ENCODE measurements at places on chromosomes 2 and 18.

DNA sequence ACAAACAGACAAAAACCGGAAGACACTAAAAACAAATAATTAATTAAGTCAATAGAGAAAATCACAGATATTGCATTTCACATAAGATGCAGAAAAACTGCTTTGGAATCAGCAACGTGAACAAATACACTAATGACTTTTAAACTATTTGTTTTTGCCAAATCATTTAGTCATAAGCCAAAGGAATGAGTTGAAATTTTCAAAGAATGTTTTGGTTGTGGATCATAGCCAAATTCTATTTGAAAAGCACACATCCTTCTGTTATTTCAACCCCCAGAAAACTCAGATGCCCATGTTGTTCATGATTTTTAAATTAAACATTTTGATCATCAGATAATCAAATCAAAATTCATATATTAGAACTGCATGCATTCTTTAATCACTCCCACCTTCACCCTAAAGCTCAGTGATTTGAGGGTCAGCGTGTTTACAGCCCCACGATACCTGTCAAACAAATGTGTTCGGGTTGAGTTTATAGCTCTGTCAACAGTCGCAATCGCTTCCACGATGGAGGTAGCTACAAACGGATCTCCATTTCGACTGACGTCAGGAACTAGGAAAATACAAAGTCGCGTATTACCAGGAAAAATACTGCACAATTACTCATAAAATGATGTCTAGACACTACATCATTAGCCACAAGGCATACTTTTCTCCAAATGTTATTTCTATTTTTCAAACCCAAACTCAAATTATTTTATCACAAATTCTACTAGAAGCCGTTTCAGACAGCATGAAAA is 90.2 kb downstream of the PXDN start:
- no peak for DNase-seq

GRCh38 chr2:44740678-44741077 is 200.8 kb upstream of the SIX3 start:
- no peak for DNase-seq

GRCh38 chr2:114661971-114662939 is 219.8 kb downstream of the DPP10 start:
- DNase-seq: no peak

DNA sequence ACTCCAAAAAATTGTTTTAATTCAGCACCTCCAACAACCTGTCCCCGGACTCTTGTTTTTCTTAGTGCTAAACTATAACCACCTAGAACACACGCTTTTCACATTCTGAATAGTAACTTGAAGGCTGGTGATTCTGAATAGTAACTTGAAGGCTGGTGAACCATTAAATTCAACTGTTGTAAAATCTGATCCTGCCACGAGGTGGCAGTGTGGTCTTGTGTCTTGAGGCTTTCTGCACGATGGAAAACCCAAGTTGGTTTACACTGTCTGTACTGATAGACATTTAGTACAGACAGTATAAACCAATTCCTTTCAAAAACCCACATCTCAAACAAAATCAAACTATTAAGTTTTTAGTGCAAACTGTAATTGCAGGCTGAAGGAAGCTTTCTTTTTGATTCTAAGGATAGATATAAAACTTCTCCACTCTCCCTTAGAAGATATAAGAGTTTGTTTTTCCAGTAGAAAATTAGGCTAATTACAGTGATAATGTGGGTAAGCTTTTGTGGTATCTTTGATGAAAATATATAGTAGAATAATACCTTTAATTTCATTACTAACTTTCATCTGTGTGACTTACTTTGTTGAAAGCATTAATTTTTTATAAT is 57.6 kb downstream of the VAPA start:
- peak; percentile 52 for DNase-seq

GRCh38 chr2:58514252-58514651 is 273.1 kb upstream of the FANCL start:
- DNase-seq: no peak

DNA sequence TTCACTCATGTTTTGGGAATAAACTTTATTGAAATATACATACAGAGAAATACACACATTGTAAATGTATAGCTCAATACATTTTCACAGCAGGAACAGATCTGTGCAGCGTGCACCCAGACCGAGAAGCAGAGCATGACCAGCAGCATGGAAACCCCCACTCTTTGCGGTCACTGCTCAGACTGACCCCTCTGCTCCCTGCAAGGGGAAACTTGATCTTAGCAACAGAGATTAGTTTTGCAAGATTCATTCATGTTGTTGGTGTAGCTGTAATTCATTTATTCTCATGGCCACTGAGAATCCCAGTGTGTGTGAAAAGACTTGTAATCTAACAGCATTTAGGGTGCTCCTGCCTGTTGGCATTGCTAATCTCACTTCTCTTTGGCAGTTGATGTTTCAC is 35.2 kb downstream of the LPIN1 start:
- DNase-seq: no peak

- no peak for DNase-seq
These were observed 56.6 kb upstream of the CYP26B1 start for GRCh38 chr2:72204156-72204785.

DNA sequence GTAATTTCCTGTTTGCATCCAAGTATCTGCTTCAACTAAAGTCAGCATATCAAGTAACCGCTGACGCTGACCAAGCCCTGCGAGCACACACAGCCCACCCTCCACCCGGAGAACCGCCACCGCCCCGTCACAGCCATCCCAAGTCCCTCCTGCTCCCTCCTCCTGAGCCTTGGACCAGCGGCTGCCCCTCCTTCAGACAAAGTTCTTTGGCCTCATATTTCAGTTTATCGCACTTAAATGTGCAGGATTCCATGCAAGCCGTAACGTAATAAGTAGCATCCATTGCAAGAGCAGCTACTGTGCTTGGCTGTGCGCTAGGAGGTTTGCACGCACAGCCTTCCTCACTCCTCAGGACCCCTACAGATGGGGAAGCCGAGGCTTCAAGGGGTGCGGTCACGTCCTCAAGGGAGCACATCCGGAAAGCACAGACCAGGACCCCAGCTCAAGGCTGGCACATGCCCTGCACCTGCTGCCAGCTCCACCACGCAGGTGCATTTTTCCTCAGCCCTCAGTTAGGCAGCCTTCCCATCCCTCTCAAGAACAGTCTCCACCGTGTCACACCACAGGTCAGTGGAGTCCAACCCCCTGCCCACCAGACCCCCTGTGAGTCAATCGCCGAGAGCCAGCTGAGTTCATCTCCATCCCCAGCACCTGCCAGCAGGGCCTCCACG is 17.1 kb downstream of the PXDN start:
- DNase-seq: no peak

- DNase-seq: no peak
These were observed 8.8 kb downstream of the COLEC11 start for GRCh38 chr2:3603536-3604206.

- no peak for DNase-seq
These were observed 262.3 kb downstream of the SOX11 start for GRCh38 chr2:5954509-5954908.

All from stimulated activated CD8-positive, alpha-beta memory T cell treated with anti-CD3 and anti-CD28 coated beads, Interleukin-7, amount 100 ng/mL, for 24 hours (primary cell).